ENCODE measurements at places on chromosomes 2 and 18. TPM values are rescaled to one million over a fixed set of nuclear protein-coding genes. Genes with fewer than 3 reads are reported as not detected.

DNA sequence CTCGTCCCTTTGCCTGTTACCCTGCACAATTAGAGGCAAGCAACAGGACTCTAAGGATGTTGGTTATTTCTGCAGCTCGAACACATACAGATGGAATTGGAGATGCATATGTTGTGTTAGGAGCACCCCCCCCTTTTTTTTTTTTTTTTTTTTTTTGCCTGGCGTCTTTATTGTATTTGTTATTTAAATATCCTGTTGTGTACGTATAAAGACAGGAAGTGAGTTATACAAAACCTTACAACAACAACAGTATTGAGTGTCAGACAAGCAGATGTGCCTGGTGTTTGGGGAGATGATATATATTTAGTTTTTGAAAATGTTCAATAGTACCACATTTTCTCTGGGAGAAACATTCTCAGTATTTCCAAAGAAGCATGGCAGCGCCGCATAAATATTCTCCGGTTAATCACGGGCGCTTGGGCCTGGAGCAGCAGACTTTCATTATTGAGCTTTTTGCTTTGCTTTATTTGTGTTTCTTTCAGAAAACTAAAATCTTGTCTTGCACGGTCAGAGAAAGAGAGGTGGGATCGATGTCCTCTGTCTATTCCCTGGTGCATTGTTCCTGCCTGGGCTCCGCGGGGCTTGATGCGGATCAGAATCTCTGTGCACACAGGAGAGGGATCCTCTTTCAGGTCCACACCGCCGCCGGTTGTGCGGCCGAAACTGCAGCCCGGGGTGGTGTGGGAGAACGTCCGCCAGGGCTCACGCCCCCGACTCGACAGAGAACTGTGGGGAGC, 23.2 kb upstream of the ZNF516 start:
- DNase-seq, result peak; percentile 74

DNA sequence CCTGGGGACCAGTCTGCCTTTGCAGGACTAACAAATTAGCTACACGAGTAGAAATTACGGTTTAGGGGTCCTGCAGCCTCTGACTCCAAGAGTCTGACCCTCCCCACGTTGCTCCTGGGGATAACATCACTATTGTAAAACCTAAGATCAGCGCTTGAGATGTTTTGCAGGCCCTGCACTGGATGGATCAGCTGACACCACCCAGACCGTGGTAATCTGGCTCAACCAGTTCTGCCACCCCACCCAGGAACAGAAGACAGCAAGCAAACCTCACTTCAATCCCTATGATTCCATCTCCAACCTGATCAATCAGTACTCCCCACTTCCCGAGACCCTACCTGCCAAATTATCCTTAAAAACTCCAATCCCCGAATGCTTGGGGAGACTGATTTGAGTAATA, 31.7 kb downstream of the NGEF start:
- no peak for DNase-seq

DNA sequence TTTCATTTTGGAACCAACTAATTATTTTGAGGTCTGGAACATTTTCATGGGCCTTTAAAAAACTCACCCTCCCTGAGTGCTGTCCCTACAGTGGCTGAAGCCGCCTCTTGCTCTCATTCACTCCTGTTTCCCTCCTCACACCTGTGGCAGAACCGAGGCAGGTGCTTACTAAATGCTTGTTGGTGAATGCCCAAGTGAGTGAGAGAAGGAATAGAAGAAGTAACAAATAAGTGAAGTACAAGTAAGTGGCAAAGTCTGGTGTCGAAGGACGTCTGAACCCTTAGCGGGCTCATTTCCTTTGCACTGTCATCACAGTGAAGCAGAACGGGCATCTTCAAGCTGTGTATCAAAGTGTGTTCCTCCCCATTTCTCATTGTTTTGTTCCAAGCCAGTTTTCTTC, 135.2 kb downstream of the RHBDD1 start:
- no peak for DNase-seq

- DNase-seq, result no peak
Observed at GRCh38 chr2:5985536-5986385, 293.6 kb downstream of the SOX11 start.

- DNase-seq, result no peak
Observed at GRCh38 chr2:239648607-239649006, 247.8 kb upstream of the HDAC4 start.

MYO1B gene
- 39.0 TPM for total RNA-seq

- DNase-seq, result no peak
Observed at GRCh38 chr2:60830991-60831390, 50.4 kb upstream of the REL start.

GRCh38 chr2:240765007-240765406, 55.0 kb downstream of the KIF1A start:
- no peak for DNase-seq

IL1A gene
- total RNA-seq, result 0.42 TPM

- no peak for DNase-seq
Observed at GRCh38 chr18:29191263-29191662, 1014.3 kb upstream of the CDH2 start.

- DNase-seq, result no peak
Observed at GRCh38 chr2:42987112-42987922, 194.9 kb upstream of the HAAO start.

DSG1 gene
- not detected for total RNA-seq

HTR2B gene
- not detected for total RNA-seq

DNA sequence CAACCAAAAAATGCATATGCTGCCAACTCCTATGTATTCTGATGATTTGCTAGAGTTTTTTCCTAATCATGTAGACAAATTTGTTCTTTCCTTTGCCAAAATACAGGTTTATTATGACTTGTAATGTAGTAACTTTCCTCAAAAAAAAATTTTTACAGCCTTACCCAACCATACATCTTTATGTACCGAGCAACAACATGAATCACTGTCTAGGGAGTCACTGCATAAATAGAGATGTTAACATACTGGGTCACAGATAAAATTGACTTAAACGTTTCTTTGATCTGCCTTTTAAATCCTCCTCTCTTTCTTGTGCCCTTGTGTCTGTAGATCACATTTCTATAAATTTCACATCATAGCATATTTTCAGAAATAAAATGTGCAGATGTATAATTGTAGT, 143.6 kb downstream of the MBD2 start:
- no peak for DNase-seq

- DNase-seq, result no peak
Observed at GRCh38 chr2:108460345-108461037, 11.5 kb downstream of the GCC2 start.

ATP6V1C2 gene
- total RNA-seq, result 1.2 TPM

- no peak for DNase-seq
Observed at GRCh38 chr2:120245520-120246332, 6.9 kb upstream of the RALB start.

GRCh38 chr2:38797250-38797676, 19.3 kb downstream of the GEMIN6 start:
- no peak for DNase-seq

ANKRD53 gene
- total RNA-seq, result 0.39 TPM
